ENCODE measurements at places on chromosomes 5 and 9.

GRCh38 chr5:61332851-61333320, 828 bp downstream of the ZSWIM6 start:
- no peak for DNase-seq

GRCh38 chr9:131277287-131277909, 1.1 kb upstream of the FAM78A start:
- DNase-seq = no peak

DNA sequence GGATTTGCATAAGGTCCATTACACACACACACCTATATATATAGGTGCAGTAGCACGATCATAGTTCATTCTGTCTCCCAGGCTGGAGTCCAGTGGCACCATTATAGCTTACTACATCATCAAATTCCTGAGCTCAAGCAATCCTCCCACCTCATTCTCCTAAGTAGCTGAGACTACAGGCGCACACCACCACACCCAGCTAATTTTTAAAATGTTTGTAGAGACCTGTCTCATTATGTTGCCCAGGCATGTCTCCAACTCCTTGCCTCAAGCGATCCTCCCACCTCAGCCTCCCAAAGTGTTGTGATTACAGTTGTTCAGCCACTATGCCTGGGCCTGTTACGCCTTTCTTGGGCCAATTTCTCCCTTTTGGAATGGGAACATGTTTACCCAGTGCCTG, 39.7 kb downstream of the DNAJB5 start:
- no peak for DNase-seq

- no peak for DNase-seq
Measured at GRCh38 chr9:38437193-38437823, 13.1 kb upstream of the IGFBPL1 start.

DNA sequence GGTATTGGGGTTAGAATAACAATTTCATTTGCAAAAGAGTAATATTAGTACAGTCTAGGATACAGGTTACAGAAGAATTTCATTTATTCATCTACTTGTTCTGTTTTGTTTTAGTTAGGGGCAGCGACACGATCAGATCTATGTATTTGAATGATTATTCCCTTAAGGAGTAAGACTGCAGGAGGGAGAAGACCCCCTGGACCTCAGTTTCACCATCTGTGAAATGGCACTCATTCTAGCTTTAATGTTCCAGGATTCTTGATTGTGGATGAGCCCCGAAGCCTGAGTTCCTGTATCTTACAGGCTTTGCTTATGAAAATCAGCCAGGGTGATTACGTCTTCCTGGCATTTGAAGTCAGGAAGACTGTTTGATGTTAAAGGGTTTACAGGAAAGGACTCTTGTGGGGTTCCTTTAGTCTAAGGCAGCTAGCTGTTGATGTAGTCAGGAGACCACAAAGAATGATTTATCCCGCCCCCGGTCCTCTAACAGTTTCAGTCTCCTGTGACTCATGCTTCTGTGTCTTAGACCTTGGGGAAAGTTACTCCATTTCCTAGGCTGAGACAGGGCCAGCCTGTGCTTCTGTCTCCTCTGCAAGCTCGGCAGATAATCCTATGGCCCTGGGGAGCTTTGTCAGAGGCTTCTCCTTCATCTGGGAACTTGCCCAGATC, 11.5 kb downstream of the SMIM3 start:
- no peak for DNase-seq

- DNase-seq = no peak
Measured at GRCh38 chr5:134247428-134248224, 21.8 kb upstream of the PPP2CA start.

- no peak for DNase-seq
Measured at GRCh38 chr9:31272456-31273295, 1111.8 kb upstream of the ACO1 start.

DNA sequence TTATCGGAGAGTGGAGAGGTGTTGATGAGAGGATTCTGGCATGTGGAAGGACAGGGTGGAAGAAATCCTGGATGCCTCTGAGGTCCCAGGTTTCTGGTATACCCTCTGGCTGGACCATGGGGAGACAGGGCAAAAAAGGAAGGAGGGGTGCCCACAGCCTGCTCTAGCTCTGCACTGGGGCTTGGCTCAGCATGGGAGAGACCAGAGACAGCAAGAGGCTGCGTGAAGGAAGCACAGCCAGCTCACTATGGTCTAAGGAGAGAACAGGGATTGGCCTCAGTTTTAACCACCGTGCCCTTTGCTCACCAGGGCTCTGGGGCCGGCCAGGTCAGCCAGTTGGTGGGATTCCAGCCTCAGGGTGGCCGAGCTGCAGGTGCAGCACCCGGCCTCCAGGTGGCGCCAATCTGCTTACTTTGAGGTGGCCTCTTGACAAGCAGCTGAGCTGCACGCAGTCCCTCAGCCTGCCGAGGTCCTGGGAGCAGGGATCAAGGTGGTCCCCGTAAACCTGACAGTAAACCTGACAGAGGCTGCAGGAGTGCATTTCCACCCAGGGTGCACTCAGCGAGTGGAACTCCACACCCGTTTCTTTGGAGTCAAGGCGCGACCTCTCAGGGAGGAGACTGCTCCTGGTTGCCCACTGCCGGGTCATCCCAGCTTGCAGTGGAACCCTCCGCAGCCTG, 25.0 kb upstream of the SPTLC1 start:
- DNase-seq = peak; percentile 46

DNA sequence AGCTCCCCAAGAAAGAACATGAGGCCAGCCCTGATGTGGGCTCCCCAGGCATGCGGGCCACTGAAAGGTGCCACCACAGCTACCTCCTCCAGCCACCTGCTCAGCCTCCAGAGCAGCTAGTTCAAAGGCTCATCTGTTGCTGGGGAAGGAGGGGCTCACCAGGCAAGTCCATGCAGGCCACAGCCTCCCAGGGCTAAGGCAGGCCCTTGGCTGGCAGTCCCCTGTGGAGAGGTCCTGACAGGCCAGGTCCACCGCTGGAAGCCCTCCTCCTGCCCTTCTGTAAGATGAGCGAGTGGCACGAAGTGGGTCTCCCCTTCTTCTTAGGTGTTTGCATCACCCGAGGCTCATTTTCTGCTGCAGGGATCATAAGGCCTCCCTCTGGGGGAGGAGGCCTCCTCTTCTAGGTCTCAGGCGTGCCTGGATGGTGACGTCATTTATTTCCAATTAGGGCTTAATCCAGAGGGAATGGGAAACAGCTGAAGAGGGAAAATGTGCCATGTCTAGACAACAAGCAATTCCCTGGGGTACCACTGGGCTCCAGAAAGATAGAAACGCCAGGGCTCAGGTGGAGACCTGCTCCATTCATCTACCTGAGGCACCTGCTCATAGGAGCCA, 91.6 kb downstream of the CFAP90 start:
- DNase-seq = no peak

GRCh38 chr9:20144197-20144596, 355.4 kb upstream of the SLC24A2 start:
- no peak for DNase-seq

DNA sequence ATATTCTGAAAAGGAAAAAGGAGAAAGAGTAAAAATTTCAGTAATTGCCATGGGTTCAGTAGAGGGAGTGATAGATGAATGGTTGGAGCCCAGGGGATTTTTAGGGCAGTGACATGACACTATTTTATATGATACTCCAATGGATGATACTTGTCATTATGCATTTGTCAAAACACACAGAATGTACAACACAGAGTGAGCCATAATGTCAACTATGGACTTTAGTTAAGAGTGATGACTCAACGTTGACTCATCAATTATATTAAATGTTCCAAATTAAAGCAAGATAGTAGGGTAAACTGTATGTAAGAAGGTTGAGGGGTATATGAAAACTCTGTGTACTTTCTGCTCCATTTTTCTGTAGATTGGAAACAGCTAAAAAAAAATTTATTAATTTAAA, 586.4 kb downstream of the TAF11L14 start:
- DNase-seq = no peak

DNA sequence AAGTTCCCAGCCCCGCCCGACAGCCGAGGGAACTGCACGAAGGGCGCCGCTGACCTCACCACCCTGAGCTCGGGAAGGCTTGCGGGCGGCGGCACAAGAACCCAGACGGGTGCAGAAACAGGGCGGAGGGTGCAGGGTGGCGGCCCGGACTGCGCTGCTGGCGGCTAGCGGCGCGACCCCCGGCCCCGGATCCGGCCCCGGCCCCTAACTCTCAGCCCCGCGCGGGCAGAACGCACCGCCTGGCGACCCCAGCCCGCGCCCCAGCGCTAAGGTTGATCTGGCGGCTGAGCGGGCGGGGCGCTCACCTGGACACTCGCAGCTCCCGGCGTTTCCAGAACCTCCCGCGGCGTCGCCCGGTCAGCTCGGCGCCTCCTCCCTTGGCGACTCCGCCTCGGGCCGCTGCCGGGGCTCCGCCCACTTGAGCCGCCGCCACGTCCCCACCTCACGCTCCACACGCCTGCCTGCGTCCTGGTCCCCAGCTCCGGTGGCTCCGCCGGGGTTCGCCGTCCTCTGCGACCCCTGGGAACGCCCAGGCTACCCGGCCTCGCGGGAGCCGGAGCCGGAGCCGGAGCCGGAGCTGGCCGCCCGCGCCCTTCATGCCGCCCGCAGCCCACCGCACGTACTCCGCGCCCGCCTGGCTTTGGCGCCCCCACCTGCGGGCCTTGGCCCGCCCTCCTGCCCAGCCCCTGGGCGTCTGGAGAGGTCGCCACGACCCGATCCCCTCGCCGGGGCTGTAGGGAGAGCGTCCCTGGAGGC, at the start of gene P4HA2:
P4HA2 (minus strand) TSS at position 369 of the 756 bp plus-strand sequence. CDS start 9,227 bp downstream, outside the sequence.
- DNase-seq = no peak

- no peak for DNase-seq
Measured at GRCh38 chr5:128538250-128539037, 399 bp upstream of the FBN2 start.

DNA sequence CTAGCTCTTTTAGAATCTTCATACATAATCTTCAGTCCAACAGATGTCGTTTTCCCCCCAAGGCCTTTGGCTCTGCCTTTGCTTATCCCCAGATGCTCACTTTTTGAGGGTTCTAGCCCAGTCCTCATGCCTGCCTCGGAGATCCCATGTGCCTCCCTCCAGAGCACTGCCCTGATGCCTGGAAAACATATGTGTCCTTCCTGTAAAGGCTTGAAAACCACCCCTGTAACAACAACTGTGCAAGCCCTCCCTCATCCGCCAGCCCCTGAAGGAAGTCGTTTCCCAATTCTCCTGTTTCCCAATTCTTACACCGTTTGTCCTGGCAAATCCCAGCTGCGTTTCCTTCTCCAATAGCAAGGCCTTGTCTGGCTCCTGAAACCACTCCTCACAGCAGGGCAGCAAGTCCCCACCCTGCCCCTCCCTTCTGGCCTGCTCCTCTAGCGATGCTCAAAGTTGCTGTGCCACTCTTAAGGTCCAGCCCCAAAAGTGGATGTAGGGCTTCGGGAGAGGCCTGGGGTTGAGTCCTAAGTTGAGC, 52.2 kb downstream of the SLC36A1 start:
- DNase-seq = no peak

DNA sequence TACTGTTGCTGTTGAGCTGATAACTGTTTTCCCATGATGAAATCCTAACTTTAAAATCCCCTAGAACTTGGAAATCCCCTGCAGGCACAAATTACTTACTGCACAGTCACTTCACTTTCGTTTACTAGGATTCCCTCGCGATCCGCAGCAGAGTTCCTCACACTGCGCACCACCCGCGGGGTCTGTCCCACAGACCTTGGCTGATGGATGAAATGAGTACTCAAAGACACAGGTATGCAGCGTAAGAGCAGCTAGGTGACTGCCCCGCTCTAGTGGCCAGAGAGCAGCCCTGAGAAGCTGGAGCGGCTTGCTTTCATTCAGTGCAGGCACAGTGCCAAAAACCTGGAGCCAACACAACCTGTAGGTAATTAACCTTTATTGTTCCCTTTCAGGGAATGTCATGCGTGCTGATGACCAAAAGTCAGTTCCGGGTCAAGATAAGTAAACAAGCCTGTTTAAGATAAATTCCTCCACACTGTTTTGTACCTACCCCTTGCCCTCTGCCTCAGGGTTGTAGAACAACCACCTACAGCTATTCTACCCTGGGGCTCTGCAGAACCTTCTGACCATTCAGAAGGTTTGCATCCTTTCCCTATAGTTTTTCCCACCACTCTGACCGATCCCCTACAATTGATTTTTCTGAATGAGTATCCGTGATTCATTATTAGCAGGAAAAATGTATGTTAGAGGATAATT, 191.2 kb downstream of the CDH9 start:
- DNase-seq = no peak

DNA sequence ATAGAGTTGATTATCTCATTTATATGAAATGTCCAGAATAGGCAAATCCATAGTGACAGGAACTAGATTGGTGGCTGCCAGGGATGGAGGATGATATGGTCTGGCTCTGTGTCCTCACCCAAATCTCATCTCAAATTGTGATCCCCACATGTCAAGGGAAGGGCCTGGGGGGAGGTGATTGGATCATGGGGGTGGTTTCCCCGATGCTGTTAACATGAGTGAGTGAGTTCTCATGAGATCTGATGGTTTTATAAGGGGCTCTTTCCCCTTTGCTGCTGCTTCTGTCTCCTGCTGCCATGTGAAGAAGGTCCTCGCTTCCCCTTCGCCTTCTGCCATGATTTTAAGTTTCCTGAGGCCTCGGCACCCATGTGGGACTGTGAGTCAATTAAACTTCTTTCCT, 21.4 kb downstream of the EEIG1 start:
- no peak for DNase-seq

- DNase-seq = no peak
Measured at GRCh38 chr5:90408571-90409317, 812 bp downstream of the CETN3 start.

GRCh38 chr5:21709770-21710169, 1143.4 kb downstream of the CDH12 start:
- no peak for DNase-seq

GRCh38 chr5:31120642-31120948, 72.9 kb upstream of the CDH6 start:
- no peak for DNase-seq

DNA sequence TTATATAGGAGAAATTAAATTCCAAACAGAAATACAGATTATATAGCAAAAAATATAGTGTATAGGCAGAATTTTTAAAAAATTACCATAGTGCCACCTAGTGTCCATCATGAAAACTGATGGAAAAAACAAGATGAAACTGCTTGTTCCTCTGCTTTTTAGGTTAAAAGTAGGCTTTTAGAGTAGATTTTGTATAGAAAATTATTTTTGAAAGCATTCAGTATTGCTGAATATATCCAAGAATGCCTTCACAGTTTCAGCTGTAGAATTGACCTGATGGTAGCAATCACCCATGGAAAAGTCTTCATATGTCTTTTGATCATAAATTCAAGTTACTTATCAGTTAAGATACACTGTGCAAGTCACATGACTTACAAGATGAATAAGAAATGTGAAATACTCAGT, 19.7 kb downstream of the RIOK2 start:
- DNase-seq = no peak

- DNase-seq = no peak
Measured at GRCh38 chr5:143197260-143197656, 206.2 kb downstream of the NR3C1 start.

GRCh38 chr5:157290981-157291711, 25.2 kb downstream of the CYFIP2 start:
- no peak for DNase-seq
